ENCODE measurements at places on chromosomes 1 and 21. TPM values are rescaled to one million over a fixed set of nuclear protein-coding genes. Genes with fewer than 3 reads are reported as not detected.

TNFRSF9 gene
- total RNA-seq: not detected

WDR64 gene
- not detected for total RNA-seq

VHLL gene
- total RNA-seq: 0.34 TPM

OR2T3 gene
- not detected for total RNA-seq

TMEM269 gene
- total RNA-seq: 0.47 TPM

GRCh38 chr1:186636786-186637185 lies 43.4 kb downstream of the PTGS2 start:
- DNase-seq: no peak

GRCh38 chr21:34844013-34844923 lies 175.5 kb downstream of the CLIC6 start:
- no peak for DNase-seq

GRCh38 chr1:193355178-193355577 lies 168.8 kb upstream of the B3GALT2 start:
- no peak for DNase-seq

- no peak for DNase-seq
Observed at GRCh38 chr1:216958569-216958968, 235.3 kb upstream of the ESRRG start.

- no peak for DNase-seq
Observed at GRCh38 chr1:175188936-175189335, 3.6 kb downstream of the KIAA0040 start.

DNA sequence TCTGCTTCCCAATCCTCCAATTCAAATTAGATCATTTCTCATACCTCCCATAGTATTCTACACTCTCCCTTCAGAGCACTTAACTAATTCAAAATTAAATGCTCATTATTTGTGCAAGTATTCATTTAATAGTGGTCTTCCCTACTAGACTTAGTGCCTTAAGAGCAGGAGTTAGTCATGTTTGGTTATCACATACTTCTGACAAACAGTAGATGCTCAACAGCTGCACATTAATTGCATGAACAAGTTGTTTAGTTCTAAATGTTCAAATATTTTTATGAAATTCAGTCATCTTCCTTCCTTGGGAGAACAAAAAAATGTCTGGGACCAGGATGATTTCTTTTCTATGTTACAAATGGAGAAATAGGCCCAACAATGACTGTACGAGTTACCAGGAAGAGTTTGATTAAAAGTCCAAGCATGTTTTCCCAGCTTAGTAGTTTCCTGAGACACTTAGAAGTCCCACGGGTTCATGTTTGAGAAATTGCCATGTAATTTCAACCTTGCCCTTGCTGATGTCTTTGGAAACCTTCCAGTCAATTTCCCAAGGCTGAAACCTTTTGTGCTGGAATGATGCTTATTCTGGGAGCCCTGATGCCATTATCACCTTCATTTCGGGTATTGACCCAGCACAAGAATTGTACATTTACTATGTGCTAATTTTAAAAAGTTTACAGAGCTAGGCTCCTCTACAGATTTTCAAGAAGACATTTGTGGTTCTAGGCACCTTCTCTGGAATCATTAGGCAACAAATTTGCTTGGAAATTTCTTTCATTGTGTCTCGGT lies 437.9 kb upstream of the PLXNA2 start:
- DNase-seq: no peak

- no peak for DNase-seq
Observed at GRCh38 chr1:99271249-99271648, 7.0 kb downstream of the PLPPR4 start.

GRCh38 chr1:41810446-41810845 lies 108.3 kb downstream of the HIVEP3 start:
- DNase-seq: peak; percentile 74

GRCh38 chr1:179082999-179083335 lies 1.1 kb downstream of the TOR3A start:
- no peak for DNase-seq

- DNase-seq: no peak
Observed at GRCh38 chr1:91697416-91697815, 188.5 kb downstream of the TGFBR3 start.

DNA sequence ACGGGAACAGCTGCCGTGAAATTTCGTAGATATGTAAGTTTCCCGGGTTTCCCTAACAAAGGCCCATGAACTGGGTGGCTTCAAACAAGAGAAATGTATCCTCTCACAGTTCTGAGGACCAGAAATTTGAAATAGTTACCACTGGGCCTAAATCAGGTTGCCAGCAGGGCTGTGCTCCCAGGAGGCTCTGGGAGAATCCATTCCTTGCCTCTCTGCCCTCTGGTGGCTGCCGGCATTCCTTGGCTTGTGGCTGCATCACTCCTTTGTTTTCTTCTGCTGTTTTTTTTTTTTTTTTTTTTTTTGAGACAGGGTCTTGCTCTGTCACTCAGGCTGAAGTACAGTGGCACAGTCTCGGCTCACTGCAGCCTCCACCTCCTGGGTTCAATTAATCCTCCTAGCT lies 23.7 kb downstream of the UMODL1 start:
- no peak for DNase-seq

GRCh38 chr1:219039017-219039681 lies 134.5 kb upstream of the LYPLAL1 start:
- DNase-seq: no peak

GRCh38 chr1:20626524-20626923 lies 6.7 kb upstream of the PINK1 start:
- no peak for DNase-seq

DNA sequence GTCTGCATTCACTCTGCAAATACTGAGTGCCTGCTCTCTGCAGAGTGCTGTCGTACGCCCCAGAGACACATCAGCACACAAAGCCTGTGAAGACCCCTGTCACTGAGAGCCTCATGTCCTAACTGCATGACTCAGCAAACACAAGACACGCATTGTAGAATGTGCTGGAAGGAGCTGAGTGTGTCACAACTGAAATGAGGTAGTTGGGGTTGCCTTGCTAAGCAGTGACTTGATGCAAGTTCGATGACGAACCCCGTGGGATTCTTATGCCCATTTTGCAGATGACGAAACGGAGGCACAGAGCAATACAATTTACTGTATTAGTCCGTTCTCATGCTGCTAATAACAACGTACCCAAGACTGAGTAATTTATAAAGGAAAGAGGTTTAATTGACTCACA lies 65.1 kb downstream of the RIPK4 start:
- DNase-seq: no peak

DNA sequence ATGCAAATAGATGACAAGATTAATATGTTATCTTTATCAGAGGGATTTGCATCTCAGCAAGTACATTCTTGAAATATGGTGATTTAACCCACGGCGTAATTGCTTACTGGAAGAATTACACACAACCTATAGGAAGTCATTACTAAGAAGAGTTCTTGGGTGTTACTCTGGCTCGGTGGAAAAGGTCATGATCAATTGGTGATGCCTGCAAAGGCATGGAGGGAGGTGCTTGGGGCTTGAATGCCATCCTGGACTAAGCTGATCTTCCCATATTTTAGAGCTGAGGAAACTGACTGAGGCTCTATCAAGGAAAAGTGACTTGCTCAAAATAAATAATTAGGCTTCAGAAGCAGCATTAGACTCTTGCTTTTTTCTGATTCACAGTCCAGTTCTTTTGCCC lies 137.5 kb upstream of the JUN start:
- DNase-seq: no peak

DNA sequence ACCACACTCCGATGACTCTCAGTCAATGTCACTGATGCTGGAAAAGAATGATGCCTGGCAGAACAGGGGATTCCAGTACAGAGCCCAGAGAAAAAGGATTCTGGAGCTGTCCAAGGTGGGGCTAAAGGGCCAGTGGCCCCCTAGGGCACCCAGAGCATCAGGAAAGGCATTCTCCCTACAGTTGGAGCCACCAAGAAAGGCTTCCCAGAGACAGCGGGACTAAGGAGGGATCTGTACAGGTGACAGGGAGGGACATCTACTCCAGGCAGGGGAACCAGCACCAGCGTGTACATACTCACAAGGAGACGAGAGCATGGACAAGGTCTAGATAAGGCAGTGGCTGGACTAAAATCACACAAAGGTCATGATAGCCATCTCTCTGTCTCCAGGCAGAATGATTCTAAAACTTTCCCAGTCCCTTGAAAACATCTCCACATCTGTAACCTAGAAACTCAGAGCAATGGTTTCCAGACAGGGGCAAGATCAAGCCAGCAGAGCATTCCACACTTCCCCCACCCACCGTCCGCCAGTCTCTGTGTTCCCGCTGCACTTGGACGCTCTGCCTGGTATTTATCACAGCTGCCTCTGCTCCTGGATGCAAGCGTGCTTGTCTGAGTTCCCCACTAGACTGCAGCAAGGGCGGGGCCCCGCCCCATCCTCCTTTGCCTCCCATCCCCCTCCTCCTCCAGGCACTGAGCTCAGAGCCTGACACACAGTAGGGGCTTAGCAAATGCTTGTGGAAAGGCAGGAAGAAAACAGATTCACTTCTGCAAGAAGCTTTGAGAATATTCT lies 111.6 kb upstream of the ZC3H12A start:
- DNase-seq: peak; percentile 76

GRCh38 chr1:165903672-165904071 lies 76.3 kb downstream of the UCK2 start:
- no peak for DNase-seq

- no peak for DNase-seq
Observed at GRCh38 chr21:32315511-32316281, 17.0 kb downstream of the MRAP start.

GRCh38 chr1:200095057-200095577 lies 67.6 kb downstream of the NR5A2 start:
- DNase-seq: no peak

DNA sequence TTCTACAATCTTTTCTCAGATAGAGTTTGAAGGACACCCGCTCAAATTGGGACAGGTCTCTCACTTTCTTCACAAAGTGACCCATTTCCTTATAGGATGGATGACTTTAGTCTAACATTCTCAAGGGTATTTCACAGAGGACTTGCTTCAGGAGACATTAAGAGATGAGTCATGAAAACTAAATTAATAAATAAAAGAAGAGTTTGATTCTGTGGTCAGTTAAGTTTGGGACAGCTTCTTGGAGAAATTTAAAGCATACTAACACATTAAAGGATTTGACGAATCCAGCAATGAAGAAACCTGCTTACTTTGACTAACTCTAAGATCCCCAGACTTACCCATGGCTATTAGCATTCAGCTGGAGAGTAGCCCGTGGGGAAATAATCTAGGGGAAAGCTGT lies 95.6 kb upstream of the RAB3GAP2 start:
- no peak for DNase-seq

DNA sequence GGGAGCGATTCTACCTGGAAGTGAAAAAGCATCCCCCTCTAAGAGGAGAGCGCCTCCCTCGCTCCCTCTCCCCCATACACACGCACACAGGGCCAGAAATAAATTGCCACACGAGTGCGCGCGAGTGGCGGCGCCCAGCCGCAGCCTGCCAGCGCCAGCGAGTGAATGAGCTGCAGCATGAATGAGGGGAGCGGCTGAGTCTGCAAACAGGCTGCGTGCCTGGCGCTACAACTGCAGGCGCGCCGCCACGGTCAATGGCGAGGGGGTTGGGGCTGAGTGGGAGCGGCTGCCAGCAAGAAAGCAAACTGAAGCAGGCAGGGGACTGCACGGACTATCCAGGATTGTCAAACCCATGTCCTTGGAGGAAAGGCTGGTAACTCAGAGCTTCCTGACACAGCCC lies 2.2 kb downstream of the CAMK1G start:
- peak; percentile 65 for DNase-seq

DNA sequence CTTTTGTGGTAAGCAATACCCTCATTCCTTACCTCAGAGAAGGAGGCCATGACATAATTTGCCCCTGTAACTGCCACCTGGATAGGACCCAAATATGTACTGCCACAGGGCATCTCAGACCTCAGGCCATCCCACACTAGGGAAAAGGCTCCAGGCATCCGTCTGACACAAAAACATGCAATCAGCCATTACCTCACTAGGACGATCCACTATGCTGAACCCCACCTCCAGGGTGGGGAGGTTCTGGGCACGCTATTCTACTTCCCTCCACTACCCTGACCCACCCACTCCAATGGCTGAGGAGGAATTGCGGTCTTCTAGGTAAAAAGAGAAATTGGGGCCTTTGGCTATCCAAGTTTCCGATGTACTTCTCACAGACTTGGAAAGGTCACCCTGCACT lies 53.6 kb downstream of the ERI3 start:
- no peak for DNase-seq

DNA sequence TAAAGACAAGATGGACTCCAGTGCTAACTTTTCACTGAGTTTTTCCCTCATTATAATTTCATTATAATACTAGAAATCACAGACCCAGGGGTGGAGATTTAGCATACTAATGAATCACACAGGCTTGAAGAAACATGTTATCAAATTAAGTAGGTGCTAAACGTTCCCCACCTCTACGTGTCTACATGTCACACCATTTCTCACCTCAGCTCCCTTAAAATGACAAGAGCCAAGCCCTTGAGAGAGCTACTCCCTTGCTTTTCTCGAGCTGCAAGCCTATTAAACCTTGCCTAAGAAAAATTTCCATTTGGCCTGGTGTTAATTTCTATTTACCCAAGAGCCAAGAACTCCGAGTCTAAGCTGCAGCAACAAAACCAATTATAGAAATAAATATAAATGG lies 396.3 kb upstream of the NEGR1 start:
- DNase-seq: no peak

GRCh38 chr1:6426277-6426971 lies 1.8 kb downstream of the ESPN start:
- DNase-seq: peak; percentile 1

DNA sequence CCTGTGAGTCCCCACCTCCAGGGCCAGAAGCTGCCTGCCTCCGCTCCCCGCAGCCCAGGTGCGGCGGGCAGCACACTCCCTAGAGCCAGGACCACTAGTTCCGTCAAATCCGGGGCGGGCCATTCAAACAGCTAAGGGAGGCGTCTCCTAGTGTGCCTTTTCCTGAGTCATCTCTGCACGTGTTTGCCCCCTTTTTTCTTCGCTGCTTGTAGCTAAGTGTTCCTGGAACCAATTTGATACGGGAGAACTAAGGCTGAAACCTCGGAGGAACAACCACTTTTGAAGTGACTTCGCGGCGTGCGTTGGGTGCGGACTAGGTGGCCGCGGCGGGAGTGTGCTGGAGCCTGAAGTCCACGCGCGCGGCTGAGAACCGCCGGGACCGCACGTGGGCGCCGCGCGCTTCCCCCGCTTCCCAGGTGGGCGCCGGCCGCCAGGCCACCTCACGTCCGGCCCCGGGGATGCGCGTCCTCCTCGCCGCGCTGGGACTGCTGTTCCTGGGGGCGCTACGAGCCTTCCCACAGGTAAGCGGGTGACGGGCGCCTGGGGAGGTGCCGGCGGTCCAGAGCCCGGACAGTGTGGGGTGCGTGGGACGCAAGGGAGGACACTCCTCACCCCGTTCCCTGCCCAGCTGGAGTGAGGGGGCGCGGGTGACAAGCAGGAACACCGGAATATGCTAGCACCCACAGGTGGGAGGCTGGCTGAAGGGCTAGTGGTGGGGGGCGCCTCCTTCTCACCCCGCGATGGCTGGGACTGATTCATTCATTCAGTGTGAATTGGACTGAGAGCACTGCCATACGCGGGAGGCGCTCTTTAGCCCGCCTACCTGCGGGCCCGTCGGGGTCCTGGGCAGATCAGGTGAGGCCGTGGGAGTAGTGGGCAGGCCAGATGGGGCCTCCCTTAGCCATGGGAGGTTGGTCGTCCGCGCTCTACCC lies at the start of gene TNFRSF8:
TSS of gene TNFRSF8 (plus strand) at position 163 of the 932 bp plus-strand sequence. CDS start at position 459, 296 bp downstream.
- peak; percentile 33 for DNase-seq

GRCh38 chr1:5559078-5559477 lies 433.1 kb downstream of the NPHP4 start:
- no peak for DNase-seq

GRCh38 chr1:7388141-7388487 lies 383.0 kb upstream of the VAMP3 start:
- no peak for DNase-seq

Measured in neural progenitor cell (in vitro differentiated cells).